Esophagus squamous epithelium (tissue), 5 donors: ENCODE measurements at places on chromosomes 2 and 18.

DNA sequence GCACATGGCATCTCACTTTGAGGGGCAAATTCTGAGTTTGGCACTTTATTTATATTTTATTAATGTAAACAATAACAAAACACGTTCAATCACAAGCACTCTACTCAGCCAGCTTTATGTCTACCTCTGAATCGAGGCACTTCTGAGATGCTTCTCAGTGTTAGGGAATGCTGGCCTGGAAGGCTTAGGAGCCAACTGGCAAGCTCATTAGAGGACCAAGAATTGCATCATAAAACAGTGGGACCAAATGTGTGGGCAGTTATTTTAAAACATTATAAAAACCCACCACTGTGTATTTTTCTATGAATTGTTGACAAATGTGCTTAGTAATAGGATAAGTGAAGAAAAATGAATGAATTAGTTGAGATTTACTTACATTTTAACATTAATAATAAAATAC, 46.8 kb upstream of the SMIM21 start:
- H3K27me3 ChIP-seq, result no peaks in the 10 kb centered on the region
- no peak overlapping the region for H3K27ac ChIP-seq
- H3K4me3 ChIP-seq, result no peak overlapping the region
- H3K4me1 ChIP-seq, result no peaks in the 10 kb centered on the region
- DNase-seq, result no peak

DNA sequence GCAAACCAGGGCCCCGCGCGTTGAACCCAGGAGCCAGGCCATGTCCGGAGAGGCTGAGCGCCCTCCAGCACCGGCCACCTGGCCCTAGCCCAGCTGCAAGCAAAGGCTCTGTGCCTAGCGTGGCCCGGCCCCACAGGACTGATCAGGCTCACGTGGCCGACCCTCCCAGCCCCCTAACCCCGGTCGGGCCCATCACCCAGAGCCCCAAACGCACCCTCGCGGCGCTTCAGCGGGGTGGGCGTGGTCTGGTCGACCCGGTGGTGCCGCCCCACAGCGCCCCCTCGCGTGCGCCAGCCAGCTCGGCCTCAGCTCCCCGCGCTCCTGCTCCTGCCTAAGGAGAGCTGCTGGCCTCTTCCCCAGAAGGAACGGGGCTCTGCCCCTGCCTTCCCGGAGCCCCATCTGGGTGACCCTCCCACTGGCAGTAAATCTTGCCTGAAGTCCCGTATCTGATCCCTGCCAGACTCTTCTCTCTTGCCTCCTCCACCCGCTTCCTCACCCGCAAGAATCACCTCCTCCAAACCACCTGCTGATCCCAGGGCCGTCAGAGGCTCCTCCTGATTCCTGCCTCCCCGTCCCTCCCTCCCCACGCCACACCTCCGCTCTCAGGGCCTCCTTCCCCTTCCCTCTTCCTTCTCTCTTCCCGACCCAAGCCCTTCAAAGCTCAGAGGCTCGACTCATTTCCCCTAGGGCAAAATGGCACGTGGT, 12.3 kb upstream of the TEX51 start:
- H3K27ac ChIP-seq, result no peak overlapping the region
- H3K4me3 ChIP-seq, result no peak overlapping the region
- no peaks in the 10 kb centered on the region for H3K4me1 ChIP-seq

DNA sequence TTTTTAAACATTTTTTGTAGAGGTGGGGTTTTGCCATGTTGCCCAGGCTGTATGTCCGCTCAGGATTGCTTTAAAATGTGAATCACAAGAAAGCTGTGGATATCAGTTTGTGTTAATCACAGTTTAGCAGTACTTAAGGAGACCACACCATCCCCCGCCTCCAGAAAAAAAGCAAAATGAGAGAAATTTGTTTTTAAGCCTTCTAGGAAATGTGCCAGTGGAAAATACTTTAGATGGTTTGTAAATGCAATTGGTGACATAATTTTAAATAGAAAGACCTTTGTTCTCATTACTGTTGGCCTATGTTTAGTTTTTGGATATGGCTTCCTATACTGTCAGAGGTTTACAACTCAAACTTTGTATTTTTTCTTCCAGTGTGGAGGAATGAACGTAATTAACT, 27.0 kb downstream of the GCA start:
- H3K36me3 ChIP-seq, result no peaks in the 10 kb centered on the region
- no peaks in the 10 kb centered on the region for H3K4me1 ChIP-seq
- H3K27ac ChIP-seq, result no peak overlapping the region
- H3K27me3 ChIP-seq, result no peaks in the 10 kb centered on the region
- H3K4me3 ChIP-seq, result no peak overlapping the region

DNA sequence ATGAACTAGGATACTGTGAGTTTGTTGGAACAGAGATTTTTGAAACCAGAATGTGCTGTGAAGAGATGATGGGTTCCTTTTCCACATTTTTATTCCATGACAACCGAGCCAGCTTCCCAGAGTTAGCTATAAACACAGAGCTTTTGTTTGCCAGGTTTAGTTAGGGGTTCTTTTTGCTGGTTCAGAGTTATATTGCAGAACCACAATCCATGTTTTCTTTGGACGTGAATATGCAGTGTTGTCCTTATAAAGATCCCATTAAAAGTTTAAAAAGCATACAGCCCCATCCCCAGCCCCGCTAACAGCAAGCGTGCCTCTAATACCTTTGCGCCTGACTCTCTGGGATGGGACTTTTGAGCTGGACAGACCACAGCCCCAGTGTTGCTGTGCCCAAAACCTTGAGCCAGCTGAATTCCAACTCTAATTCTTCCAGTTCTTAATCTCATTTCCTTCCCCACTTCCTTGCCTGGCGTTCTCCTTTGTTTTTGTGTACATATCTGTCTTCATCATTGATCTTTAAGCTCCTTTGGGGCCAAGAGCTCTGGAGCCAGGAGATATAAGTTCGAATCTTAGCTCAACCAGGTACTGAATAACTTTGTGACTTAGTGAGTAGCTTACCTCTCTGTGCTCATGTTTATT, 72.3 kb downstream of the SPATS2L start:
- no peaks in the 10 kb centered on the region for H3K36me3 ChIP-seq
- H3K4me3 ChIP-seq, result no peak overlapping the region
- H3K27me3 ChIP-seq, result no peaks in the 10 kb centered on the region
- H3K4me1 ChIP-seq, result peaks cover 4% of the 10 kb centered on the region
- no peak for DNase-seq
- H3K27ac ChIP-seq, result peak overlapping the region; percentile 79

GRCh38 chr2:127611076-127611925, 34.7 kb upstream of the GPR17 start:
- H3K36me3 ChIP-seq, result no peaks in the 10 kb centered on the region
- no peak overlapping the region for H3K4me3 ChIP-seq
- H3K27ac ChIP-seq, result no peak overlapping the region
- no peaks in the 10 kb centered on the region for H3K27me3 ChIP-seq

DNA sequence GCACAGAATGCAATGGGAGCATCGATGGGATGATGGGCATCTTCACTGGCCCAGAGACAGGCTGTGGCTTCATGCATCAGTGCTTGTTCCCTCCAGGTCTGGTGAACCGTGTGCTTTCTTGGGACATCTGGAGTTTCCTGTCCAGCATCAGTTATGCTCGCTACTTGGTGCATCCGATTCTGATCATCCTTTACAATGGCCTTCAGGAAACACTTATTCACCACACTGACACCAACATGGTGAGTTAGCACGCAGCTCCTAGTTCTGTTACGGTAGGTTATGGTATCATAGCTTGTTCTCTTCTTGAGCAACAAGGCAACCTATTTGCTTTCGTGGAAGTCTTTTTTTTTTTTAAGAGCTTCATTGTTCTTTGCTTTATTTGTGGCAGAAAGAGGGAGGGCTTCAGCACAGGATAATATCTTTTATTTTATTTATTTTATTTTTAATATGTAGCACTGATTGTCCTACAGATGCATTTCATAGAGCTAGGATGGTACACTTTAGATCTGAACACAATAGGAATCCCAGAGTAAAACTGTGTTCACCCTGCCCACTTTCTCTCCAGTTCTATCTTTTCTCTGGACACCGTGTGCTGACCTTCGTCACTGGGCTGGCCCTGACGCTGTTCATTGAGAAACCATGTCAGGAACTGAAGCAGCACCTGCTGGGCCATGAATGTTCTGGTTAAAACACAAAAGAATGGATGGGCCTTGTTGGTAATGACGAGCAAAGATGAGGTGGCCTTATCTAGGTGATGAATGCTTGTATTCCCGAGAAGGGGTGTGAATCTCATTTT, 71.2 kb upstream of the SEC11C start:
- no peak overlapping the region for H3K4me3 ChIP-seq
- no peaks in the 10 kb centered on the region for H3K4me1 ChIP-seq

GRCh38 chr18:7290077-7290476, 59.2 kb downstream of the LRRC30 start:
- no peaks in the 10 kb centered on the region for H3K36me3 ChIP-seq
- no peak for DNase-seq
- no peaks in the 10 kb centered on the region for H3K4me1 ChIP-seq
- no peaks in the 10 kb centered on the region for H3K27me3 ChIP-seq

DNA sequence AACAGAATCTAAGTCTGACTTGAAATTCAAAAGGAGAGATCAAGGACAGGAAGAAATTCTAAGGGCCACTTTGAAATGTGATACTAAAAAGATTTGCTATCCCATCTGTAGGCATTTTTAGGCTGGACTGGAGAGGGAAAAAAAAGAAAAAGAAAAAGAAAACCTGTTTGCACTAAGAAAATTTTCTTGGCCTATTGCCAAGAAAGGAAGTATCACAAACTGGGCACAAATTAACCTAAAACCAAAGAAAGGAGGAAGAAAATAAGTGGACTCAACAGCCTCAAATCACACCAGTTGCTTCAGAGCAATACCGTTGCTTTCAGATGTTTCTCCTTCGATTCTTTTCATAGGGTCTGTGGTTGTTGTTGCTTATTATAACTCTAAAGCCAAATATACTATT, 287.9 kb upstream of the VRK2 start:
- H3K4me1 ChIP-seq, result peaks cover 3% of the 10 kb centered on the region
- H3K36me3 ChIP-seq, result no peaks in the 10 kb centered on the region
- H3K27me3 ChIP-seq, result no peaks in the 10 kb centered on the region
- H3K27ac ChIP-seq, result no peak overlapping the region
- DNase-seq, result no peak
- no peak overlapping the region for H3K4me3 ChIP-seq

DNA sequence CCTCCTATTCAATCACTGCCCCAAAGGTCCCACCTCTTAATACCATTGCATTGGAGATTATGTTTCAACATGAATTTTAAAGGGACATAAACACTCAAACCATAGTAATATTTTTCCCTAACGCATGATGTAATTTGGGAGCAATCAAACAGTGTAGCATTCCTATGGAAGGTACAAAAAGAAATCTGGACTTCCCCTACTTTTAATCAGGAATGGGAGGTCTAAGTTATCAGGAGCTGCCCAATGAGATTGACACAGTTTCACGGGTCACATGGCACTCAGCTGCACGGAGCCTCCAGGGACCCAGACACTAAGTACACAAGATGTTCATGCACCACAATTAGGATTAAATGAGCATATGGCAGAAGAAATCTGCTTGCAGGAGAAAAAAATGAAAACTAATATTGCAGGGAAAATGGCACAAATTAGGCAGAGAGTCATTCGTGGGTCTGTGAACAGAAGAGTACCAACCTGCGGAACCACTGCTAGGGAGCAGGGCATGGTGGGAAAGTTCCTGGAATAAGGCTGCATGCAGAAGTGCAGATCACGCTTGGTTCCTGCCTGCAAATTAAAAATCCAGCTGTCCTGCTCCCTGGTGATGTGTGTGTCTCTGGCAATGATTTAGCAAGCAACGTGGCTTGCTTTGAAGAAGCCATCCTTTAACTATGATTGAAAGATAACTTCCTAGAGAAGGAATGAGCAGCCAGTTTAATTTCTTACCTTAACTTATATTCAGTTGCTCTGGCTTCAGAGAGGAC, 326.6 kb upstream of the ID2 start:
- H3K27ac ChIP-seq, result no peak overlapping the region
- DNase-seq, result no peak
- no peaks in the 10 kb centered on the region for H3K27me3 ChIP-seq
- no peaks in the 10 kb centered on the region for H3K36me3 ChIP-seq
- H3K4me1 ChIP-seq, result no peaks in the 10 kb centered on the region

DNA sequence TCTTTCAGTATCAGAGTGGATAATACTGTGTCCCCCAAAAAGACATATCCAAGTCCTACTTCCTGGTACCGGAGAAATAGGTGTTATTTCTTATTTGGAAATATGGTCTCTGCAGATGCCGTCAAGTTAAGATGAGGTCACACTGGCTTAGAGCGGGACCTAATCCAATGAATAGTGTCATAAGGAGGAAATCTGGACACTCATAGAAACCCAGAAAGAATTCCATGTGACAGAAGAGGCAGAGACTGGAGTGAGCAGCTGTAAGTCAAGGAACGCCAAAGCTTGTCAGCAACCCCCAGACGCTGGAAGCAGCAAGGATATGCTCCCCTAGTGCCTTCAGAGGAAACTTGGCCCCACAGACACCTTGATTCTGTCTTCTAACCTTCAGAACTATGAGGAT, 69.8 kb downstream of the CCBE1 start:
- DNase-seq, result no peak
- H3K36me3 ChIP-seq, result no peaks in the 10 kb centered on the region
- H3K4me3 ChIP-seq, result no peak overlapping the region
- H3K27ac ChIP-seq, result no peak overlapping the region
- no peaks in the 10 kb centered on the region for H3K4me1 ChIP-seq
- no peaks in the 10 kb centered on the region for H3K27me3 ChIP-seq
